ENCODE measurements at places on chromosomes 5 and 9.

DNA sequence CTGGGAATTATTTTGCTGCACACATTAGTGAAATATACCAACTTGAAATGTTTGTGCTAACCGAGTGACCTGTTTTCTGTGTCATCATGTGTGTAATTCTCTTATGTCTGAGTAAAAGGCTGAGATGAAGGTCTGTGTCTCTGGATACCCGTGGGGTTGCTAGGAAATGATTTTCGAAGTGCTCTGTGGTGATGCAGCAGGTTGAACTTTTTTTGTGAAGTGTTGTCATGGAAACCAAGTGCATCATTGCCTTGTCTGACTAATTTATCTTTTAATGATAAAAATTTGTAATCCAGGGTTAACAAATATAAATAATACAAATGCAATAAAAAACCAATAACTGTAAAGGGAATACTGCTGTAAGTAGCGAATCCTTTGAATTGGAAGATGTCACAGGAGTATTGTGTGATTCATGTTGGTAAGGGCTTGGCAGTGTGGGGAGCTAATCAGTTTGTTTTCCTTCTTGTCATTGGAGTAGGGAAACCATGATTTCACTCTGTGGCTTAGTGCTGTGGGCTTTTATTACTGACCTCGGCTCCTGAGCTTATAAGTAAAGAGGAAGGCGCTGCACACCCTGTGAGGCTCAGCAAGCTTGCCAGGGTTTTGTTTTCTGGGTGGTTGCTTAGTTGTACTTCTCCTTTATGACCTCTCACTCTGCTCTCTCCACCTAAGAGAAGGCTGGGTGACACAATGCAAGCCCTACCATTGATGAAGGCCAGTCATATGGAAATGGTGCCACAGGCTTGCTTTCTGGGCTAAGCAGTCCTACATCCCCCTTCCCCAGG is 22.3 kb downstream of the PDE8B start:
- DNase-seq: no peak

DNA sequence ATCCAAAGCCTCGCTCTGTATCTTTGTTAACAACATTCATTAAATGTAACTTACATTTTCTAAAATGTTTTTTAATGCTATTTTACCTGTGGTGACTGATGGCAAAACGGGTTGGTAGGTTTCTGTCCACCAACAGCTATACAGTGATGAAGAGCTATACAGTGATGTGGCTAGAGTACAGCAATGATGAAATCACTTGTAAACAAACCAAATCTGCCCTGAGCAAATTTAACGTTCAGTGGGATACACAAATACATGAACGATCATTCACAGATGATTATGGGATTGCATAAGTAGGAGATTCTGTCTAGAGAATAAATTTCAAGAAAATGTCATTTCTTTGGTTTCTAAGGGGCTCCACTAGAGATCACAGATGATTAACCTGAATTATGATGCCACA is 132.7 kb downstream of the MPDZ start:
- DNase-seq: no peak

GRCh38 chr9:68498816-68499215 is 41.9 kb downstream of the TMEM252 start:
- DNase-seq: no peak

GRCh38 chr9:79884546-79884945 is 312.8 kb downstream of the TLE4 start:
- no peak for DNase-seq

- no peak for DNase-seq
These were observed 53.3 kb upstream of the LHFPL2 start for GRCh38 chr5:78701795-78702410.

DNA sequence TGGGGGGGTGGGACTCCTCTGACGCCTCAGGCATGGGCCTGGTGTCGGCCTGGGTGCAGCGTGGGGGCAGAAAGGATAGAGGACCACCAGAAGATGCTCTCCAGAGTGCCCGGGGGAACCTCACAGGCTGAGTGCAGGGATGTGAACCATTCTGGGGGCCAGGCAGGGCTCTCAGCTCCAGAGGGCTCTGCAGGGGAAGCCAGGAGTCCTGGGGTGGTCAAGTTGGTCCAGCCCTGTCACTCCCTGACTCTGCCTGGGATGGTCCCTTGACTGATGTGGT is 6.5 kb downstream of the GFI1B start:
- DNase-seq: no peak

DNA sequence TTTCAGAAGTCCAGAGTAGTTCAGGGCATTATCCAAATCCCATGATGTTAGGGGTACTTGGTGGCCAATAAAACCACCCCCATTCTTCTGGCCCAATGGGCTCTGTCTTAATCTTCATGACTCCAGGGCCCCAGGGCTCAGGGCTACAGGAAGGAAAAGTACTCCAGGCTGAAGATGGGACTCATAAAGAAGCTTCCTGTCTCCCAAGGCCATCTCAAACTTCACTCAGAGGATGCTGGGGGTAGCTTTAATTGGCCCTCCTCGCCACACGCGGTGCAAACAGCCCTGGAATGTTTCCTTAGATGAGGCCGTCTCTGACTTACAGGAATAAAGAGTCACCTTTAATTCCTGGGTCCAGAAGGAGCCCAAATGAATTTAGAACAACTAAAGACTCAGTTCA is 52.3 kb downstream of the BOD1 start:
- DNase-seq: no peak

GRCh38 chr9:8680658-8681057 is 881.1 kb upstream of the DMAC1 start:
- DNase-seq: no peak

GRCh38 chr9:4680750-4681149 is 1.4 kb downstream of the CDC37L1 start:
- no peak for DNase-seq

DNA sequence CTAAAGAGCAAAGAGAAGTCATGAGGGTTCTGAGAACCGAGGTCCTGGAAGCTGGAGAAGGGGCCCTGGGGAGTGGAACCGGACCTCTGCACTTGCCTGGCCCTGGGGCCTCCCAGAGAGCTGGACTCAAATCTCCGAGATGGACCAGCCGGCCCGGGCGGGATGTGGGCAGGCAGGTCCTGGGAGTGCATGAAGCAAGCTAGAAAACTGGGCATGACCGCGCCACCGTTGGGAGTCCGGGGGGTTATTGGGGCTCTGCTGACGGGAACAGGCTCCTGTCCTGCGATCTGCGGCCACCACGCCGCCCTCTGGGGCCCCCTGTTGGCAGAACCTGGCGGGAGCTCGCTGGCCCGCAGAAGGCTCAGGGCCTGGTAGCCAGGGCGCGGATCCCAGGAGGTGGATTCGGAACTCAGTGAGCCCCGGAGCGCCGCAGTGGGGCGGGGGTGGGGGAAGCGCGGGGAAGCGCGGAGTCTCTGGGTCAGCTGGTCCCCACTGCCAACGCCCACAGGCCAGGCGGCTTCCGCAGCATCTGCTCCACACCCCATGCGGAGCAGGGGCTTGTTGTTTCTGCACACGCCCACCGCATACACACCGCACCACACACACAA is 150.6 kb downstream of the ERCC6L2 start:
- no peak for DNase-seq

Measured in stimulated activated CD8-positive, alpha-beta memory T cell treated with anti-CD3 and anti-CD28 coated beads, Interleukin-4, amount 100 ng/mL, for 1 hour (primary cell).